T-helper 1 cell (primary cell): ENCODE measurements at places on chromosomes 16 and 17.
A peak's percentile ranks its signal among the peaks of the same experiment; 100 is the strongest.

GRCh38 chr17:78939615-78940014 lies 14.4 kb upstream of the TIMP2 start:
- DNase-seq: no peak

DNA sequence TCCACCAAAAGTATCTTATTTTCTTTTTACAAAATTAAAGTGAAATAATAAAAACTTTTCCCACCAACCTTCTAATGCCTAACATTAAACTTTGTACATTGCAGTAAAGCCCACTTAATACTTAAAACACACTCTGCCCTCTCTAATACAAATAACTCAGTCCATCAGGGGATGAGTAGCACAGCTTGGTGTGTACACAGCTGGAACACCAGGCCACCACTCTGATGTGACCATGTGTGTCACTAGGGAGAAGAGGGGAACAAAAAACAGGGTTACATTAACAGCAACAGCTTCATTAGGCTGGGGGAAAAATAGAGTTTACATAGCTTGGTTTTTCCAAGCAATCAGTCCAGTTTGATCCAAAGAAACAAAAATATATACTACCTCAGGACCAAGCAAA lies 295.0 kb downstream of the CEP112 start:
- DNase-seq: no peak

DNA sequence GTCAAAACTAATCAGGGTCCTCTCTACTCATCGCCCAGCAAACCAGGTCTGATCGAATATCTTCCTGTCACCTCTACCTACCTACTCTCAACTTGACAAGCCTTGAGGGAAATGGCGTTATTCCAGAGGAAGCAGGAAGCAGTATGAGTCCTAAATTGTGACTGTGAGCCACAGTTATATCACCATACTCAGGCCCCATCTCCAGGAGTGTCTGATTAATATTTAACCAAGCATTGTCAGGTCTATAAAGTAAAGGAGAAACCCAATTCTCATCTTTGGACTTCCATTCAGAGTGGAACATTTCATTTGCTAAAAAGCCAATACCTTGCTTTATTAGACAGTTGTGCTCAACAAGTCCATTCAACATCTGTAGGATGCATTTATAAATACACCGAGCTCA lies 17.8 kb upstream of the CLEC3A start:
- DNase-seq: no peak

- no peak for DNase-seq
These were observed 12.8 kb downstream of the GOSR2 start for GRCh38 chr17:46935658-46936266.

DNA sequence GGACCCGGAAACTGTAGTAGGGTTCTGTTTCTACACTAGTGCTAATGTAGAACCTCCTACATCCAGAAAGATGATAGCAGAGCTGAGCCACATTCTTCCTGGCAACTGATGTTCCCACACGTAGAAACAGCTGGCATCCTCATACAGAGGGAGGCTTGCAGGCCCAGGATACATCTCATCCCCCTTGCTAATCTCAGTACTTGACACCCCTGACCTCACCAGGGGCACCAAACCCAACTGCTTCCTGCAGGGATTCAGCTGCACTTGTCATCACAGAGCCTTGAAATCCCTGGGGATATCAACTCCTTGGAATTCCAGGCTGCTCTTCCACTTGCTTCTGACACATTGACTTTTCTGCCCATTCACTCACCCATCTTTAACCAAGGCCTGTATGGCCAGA lies 75.2 kb upstream of the HSBP1 start:
- no peak for DNase-seq

DNA sequence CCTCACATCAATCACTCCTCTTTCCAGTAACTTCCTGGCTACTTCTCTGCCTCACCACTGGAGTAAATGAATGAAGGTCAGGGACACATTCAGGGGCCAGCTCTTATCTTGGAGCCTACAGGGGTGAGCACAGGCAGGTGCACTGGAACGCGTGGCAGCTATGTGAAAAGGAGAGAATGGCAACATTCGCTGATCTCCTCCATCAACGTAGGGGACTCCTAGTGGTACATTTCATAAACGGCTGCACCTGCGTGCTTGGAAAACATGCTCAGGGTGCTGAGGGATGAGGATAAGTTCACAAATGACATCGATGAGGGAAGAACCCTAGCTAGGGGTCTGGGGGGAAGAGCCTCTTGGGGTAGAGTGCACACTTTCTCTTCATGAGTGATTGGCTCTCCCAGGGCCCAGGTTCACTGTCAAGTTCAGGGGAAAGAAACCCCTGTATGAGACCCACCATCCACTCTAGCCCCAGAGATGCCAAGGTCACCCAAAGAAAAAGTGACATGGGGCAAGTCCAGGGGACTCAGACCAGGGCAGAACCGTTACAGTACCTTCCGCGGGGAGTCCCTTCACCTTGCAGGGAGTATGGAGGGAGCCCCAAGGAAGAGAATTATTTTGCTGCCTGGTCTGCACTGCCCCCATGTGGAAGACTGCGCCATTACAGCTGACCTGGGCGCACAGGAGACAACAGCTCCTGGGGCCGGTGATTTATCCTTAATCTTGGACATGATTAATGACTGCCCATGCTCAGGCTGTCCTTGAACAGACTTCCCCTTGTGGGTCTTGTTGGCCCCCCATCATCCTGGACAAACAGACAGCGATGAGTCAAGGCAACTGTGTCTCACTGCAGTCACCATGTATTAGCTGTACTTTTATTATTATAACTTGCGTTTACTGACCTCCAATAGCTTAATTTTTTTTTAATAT lies 30.1 kb downstream of the VAC14 start:
- no peak for DNase-seq

- no peak for DNase-seq
These were observed 6.3 kb downstream of the SLC25A39 start for GRCh38 chr17:44318077-44318892.

GRCh38 chr16:49834531-49835151 lies 21.3 kb downstream of the ZNF423 start:
- no peak for DNase-seq

DNA sequence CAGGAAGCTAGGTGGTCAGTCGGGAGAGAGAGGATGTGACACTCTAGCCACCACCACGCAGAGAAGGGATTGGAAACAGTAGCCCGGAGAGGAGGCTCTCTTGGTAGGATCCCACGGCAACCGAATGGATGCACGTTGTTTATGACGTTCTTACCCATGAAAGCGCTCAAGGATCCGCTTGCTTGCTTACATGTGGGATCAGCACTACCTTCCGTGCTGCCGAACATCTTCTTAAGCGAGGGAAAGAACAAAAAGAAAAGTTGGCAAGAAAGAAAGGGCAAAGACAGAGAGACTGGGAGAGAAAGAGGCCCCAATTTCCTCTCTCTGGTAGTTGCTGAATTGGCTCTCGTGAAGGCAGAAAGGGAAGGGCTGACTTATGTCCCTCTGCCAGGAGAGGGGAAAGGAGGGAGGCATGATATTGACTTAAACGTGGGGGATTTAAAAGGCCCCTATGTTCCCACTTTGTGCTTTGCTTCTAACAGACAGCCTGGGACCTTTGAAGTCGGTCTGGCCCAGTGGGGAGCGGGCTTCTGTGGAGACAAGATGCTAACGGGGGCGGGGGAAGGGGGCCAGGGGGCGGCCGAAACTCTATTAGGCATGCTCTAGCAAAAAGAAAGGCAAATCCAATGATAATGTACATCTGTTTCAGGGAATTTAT lies 35.4 kb downstream of the SNX20 start:
- no peak for DNase-seq

- no peak for DNase-seq
These were observed 32.7 kb downstream of the YWHAE start for GRCh38 chr17:1367351-1367745.

- no peak for DNase-seq
These were observed 280.1 kb upstream of the MON1B start for GRCh38 chr16:76910931-76911330.

DNA sequence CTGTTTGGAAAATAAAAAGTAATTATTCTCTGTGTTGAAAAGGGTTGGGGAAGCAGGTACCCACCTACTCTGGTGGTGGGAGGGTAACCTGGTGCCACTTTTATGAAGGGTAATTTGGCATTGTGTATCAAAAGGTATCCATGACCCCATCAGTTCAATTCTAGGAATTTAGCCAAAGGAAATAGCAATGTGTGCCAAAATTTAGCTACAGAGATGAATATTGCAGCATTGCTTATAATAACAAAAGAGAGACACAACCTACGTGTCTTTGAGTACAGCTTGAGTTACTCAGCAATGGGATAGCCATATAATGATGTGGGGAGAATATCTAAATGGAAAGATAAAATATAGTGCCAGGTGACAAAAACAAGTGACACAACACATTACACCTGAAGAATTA lies 170.7 kb downstream of the NTN1 start:
- DNase-seq: no peak

DNA sequence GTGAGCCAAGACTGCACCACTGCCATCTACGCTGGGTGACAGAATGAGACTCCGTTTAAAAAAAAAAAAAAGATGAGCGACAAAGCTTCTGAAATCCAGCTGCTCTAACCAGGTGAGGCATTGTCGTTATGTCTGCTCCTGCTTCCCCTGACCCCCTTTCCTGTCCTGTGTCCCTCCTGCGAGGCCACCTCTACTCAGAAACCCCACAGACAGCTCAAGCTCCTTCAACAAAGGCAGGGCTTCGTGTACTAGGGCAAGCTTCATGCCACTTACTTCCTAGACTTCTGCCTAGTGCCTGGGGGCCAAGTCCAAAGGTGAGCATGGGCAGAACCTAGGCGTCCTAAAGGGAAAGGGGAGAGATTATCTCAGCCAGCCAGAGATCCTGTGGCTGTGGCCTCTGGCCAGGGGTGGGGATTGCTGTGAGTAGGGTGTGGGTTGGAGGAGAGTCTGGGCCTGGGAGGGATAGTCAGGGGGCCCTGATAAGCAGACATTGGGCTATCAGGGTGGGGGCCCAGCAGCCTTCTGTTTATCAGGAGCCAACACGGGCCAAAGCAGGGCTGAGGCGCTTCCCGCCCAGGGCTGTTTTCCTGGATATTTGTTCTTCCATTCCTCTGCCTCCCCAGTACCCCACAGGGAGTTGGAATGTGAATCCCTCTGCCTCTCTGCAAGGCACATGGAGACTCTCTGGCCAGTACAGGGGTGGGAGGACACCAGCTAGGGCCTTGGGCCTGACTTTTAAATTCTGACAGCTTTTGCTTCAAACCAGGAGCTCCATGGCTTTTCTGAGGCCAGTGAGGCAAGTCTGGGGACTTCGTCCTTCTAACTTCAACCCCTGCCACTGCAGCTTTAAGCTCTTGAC lies 10.4 kb downstream of the ERAL1 start:
- no peak for DNase-seq

- DNase-seq: no peak
These were observed 18.1 kb downstream of the LYRM1 start for GRCh38 chr16:20918486-20919239.

DNA sequence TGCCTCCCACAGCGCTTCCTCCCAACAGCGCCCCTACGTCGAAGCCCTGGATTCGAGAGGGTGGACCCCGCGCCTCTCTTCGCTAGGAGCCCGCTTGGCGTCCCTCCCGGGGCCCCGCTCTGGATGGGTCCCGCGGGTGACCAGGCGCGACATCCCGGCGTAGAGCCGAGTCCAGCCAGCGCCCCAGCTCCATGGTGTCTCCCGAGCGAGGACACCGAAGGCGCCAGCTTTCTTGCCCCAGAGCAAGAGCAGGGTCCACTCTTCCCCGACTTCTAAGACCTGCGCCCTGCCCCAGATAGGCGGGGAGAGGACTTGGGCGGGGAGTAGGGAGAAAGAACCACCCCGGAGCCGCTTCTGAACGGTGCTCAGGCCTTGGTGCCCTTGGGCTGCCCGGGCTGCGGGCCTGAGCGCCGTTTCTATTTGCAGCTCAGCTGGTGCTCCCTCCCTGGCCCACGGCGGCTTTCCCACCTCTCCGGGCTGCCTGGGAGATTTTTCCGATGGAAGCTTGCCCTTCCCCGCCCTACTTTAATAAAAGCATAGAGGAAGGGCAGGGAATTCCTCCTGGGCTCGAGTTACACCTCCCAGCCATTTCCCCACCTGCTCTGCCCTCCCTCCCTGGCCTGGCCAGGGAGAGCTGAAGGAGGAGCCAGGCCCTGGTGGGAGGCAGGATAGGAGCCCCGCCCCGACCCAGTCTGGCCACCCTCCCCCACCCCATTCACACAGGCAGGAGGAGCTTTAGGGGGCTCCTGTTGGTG lies 1.8 kb downstream of the MMP15 start:
- DNase-seq: no peak

GRCh38 chr17:42797067-42798007 lies 1.2 kb downstream of the COA3 start:
- no peak for DNase-seq

DNA sequence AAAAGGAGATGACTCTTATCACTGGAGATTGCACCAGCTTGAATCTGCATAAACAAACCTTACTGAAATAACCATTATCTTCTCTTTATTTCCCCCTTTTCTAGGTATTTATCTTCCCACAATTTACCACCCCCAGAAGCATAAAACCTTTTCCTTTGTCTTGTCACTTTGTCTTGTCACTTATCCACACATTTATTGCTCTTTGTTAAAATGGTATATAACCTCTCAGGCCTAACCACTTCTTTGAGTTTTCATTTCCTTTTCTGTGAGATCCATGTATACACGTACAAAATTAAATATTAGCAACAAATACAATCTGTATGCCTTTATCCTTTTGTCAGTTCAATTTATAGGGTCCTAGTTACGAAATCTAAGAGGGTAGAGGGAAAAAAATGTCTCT lies 122.9 kb downstream of the CACNG3 start:
- DNase-seq: no peak

GRCh38 chr17:48907713-48908046 lies 527 bp upstream of the UBE2Z start:
- no peak for DNase-seq

GRCh38 chr16:83814659-83814985 lies 6.8 kb downstream of the HSBP1 start:
- no peak for DNase-seq

GRCh38 chr17:11628374-11628773 lies 30.1 kb downstream of the DNAH9 start:
- no peak for DNase-seq

DNA sequence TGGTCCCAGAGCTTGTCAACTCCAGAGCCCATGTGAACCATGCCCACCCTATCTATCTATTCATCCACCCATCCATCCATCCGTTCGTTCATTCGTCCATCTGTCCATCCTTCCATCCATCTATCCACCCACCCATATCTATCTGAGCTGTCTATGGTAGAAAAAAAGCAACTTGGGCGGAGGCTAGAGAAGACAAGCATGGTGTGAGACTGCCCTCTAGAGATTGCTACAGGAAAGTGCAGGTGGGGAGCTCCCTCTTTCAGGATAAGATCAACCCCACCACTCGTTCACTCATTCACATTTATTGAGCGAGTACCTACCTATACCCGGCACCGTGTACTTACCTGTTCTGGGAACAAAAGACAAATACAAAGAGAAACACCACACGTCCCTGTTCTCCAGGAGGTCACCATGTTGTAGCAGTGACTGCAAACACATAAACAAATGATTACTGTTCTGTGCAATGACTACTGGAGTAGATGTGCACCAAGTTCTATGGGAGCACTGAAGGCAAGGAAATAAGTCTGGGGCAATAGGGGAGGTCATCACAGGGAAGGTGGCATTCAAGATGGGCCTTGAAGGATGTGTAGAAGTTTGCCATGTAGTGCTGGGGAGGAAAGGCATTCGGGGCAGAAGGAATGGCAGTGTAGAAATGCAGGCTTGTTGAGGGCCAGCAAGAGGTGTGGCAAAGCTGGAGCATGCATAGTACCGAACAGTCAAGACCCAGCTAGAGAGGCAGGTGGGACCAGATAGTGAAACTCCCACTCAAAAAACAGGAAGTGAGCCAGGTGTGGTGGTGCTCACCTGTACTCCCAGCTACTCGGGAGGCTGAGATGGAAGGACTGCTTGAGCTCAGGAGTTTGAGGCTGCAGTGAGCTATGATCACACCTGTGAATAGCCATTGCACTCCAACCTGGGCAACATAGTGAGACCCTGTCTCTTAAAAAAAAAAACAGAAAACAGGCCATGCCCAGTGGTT lies 13.4 kb upstream of the ATP5MC1 start:
- DNase-seq: peak; percentile 10
